ENCODE measurements at places on chromosomes 2 and 18.

GRCh38 chr2:225328192-225328591 lies 71.3 kb upstream of the NYAP2 start:
- no peak for DNase-seq

GRCh38 chr2:69177785-69178636 lies 165.0 kb downstream of the ANTXR1 start:
- peak; percentile 58 for DNase-seq

DNA sequence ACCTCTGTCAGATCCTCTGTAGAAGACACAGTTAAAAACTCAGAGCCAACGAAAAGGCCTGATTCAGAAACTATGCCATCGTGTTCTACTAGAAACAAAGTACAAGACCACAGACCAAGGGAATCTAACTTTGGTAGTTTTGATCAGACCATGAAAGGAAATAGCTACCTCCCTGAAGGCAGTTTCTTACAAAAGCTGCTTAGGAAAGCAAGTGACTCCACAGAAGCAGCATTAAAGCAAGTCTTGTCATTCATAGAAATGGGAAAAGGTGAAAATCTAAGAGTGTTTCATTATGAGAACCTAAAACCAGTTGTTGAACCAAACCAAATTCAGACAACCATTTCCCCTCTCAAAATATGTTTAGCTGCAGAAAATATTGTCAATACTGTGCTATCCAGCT lies 58.2 kb downstream of the FSIP2 start:
- no peak for DNase-seq

GRCh38 chr18:65523461-65523860 lies 227.4 kb upstream of the CDH7 start:
- DNase-seq, result no peak

DNA sequence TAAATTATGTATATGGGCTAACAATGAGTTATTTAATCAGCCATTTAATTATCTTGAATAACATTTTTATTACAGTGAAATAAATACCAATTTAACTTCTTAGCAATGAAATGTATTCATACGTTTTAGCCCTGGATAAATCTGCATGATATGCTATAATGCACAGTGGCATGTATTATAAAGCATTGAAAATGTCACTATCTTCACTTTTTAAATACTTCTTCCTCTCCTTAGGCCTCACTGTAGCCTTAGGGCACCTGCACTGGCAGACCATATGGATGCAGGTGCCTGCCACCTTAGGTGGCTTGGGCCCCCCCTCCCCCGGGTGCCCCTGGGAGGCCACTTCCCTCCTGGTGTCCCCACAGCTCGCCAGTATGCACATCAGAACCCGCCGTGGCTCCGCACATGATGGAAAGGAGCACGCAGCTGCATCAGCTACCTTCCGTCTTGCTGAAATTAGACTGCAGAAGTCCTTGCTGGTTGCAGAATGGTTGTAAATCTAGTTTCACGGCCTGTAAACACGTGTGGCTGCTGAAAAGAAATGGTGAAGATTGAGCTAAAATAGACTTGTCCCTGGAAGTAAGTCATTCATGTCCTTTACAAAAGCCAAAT lies 56.7 kb downstream of the ADI1 start:
- DNase-seq, result no peak

DNA sequence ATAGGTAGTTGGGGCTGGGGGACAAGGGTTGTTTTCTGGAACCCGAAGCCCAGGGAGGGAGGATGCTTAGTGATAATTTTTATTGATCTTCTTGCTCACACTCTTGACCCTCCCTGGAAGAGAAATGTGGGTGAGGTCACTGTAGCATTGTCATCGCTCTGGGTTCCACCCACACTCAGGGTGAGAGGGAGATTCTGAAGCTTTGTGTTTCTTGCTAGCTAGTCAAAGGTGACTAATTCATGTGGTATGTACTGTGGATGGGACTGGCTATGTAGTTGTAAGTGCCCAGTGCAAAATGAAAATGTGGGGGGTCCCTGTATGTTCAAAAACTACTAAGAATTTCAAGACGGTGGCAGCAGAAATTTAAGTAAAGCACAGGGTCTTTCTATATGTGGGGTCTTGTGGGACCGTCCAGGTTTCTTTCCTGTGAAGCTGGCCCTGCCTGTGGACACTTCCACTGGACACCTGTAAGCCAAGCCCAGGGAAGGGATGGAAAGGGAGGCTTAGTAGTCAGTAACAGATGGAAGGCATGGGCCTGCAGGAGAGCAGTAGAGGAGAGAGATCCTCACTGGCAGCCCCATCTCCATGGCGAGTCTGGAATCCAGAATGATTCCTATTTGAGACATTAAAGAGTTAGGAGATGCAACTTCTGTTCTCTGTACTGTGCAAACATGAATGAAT lies 35.0 kb downstream of the TSN start:
- DNase-seq, result no peak

GRCh38 chr2:147824620-147825019 lies 20.2 kb upstream of the ACVR2A start:
- DNase-seq, result no peak

- no peak for DNase-seq
These were observed 11.5 kb upstream of the DIPK1C start for GRCh38 chr18:74468547-74469061.

GRCh38 chr2:236644067-236644466 lies 74.4 kb downstream of the ACKR3 start:
- no peak for DNase-seq

- DNase-seq, result no peak
These were observed 134.7 kb upstream of the CDH20 start for GRCh38 chr18:61198486-61198885.

DNA sequence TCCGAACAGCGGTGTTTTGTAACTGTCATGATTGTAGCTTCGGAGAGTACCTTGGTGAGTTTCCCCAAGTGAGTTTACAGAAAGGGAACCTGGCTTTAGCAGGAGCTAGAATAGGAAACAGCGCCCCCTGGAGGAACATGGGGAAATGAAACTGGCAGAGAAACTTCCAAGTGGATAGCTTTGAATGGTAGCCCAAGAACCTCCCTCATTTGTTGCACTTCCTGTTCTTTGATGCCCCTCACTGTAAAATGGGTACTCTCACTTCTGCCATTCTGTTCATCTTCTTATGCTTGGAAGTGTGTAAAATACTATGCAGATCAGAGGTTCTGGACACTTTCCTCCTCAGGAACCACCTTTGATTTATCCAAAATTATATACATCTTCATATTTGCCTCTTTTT lies 36.2 kb downstream of the CHST10 start:
- DNase-seq, result peak; percentile 81

DNA sequence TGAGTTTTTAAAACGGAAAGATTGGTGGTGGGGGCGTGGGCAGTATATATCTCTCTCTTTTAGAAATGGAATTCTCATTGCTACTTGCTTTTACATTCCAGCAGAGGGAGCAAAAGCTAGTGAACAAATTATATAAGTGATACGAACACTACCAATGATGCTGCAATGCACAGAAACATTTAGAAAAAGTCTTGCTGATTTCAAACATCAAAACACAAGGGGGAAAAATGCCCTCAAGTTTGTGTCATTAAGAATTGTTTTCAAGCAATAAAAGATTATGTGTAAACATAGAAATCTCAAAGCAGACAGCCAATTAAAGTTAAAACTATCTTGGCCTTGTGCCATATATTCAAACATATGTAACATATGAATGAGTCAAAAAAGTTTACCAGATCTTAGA lies 296.3 kb upstream of the KCNJ3 start:
- DNase-seq, result no peak

DNA sequence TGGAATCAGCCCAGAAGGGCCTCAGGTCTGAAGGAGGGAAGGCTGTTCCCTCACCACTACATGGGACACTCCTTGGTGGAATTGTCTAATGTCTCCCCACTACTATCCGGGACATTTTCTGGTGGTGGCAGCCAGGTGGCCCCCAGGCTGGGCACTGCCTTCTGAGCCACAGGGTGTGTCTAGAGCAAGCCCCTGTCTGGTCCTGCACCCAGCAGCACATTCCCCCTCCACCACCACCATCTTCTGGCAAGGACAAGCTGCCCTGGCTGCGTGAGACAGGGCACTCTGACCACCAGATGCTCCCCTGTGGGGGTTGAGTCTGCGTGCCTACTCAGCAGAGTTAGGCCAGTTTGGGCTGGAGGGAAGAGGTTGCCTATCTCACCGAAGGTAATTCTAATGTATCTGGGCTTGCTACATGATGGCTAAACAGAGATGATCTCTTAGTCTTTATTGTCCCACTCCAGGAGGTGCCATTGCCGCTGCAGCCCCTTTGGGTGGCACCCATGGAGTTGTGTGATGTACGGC lies 106.3 kb downstream of the PLB1 start:
- no peak for DNase-seq

DNA sequence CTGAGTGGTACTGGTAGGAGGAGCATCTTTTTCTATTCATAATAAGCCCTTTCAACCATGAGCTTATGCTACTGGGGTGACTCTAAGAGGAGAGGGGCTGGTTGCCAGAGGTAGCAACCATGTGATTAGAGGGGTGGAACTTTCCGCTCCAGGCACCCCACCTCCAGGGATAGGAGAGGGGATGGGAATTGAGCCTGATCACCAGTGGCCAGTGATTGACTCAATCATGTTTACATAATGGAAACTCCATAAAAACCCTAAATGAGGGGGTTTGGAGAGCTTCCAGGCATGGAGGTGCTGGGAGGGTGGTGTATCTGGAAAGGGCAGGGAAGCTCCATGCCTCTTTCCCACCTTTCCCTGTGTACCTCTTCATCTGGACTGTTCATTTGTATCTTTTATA lies 46.6 kb upstream of the RHOB start:
- no peak for DNase-seq

DNA sequence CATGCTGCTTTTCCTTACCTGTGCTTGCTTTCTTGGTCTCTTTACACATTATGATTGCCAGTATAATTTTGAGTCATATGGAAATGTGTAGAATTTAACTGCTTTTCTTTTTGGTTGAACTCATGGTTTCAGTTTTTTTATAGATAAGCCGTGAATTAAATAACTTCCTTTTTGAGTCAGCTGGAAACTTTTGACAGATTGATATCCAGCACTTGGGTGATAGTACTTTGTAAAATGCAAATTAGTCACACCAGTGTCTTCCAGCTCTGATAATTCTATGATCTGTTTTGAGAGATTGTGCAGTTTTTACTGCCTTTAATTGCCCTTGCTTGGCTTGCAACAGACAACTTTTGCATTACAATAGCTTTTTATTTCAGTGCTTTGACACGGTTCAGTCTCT lies 86.4 kb downstream of the NCOA1 start:
- no peak for DNase-seq

DNA sequence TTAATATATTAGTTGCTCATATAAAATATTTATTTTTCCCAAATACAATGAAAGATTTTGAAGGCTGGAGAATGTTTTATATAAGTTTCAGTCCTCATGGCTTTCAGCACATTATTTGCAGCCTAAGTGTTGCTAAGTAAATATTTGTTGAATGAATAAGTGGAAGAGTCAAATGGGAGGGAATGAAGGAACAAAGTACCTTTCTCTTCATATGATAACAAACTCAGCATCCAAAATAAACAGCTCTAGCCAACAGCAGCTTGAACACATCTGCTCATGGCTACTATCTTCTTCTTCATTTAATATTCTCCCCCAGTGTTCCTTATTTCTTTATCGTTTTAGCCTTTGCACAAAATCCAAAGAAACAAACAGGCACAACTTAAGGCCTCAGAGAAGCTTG lies 385.2 kb upstream of the PIK3C3 start:
- no peak for DNase-seq

DNA sequence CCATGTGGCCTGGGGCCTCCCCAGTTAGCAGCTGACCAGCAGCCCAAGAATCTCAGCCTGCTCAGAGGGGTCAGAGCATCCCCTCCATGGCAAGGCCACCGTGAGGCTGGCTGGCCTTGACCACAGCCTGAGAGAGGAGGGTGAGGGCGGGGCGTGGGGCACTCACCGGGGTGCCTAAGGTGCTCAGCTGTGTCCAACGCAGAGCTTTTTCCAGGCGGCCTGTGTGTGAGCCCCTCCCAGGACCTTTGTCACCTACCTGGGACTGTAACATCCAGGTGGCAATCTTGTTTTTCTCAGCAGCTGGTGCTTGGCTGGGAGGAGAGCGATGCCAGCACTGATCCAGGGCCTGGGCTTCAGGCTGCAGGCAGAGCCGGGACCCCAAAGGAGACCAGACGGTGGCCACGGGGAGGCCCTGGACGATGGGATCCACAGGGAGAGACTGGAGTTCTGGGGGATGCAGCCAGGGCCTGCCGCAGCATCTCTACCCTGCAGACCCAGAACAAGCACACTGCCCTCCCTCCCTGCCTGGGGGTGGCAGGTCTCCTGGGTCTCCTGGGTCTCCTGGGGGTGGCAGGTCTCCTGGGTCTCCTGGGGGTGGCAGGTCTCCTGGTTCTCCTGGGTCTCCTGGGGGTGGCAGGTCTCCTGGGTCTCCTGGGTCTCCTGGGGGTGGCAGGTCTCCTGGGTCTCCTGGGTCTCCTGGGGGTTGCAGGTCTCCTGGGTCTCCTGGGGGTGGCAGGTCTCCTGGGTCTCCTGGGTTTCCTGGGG lies 12.3 kb downstream of the SNED1 start:
- DNase-seq, result no peak

Measured in substantia nigra (tissue), 51 donors.